ENCODE measurements at places on chromosomes 7 and 10.

DNA sequence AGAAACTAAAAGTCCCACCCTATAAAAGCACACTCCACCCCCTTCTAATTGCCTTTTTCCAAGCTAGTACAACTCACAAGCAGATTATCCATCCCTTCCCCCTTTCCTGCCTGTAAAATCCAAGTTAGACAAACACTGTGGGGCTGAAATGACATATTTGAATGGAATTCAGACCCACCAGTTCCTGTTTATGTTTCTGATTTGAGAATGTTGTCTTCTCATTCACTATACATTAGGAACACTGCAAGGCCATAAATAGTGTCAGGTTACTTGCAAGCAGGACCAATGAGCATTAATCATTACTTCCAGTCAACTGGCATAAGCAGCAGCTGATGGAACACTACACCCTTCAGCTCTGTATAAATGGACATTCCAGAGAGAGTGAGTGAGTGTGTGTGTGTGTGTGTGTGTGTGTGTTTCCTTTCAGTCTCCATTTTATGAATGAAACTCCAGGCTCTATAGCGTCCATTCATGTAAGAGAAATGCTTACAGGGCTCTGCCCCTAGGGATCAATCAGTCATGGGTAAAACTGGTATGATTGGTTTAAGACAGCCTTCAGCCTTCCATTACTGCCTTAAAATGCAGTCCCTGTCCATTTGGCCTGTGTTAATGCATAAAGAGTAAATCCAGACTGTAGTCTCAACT, 69.3 kb downstream of the ETV1 start:
- DNase-seq: no peak

DNA sequence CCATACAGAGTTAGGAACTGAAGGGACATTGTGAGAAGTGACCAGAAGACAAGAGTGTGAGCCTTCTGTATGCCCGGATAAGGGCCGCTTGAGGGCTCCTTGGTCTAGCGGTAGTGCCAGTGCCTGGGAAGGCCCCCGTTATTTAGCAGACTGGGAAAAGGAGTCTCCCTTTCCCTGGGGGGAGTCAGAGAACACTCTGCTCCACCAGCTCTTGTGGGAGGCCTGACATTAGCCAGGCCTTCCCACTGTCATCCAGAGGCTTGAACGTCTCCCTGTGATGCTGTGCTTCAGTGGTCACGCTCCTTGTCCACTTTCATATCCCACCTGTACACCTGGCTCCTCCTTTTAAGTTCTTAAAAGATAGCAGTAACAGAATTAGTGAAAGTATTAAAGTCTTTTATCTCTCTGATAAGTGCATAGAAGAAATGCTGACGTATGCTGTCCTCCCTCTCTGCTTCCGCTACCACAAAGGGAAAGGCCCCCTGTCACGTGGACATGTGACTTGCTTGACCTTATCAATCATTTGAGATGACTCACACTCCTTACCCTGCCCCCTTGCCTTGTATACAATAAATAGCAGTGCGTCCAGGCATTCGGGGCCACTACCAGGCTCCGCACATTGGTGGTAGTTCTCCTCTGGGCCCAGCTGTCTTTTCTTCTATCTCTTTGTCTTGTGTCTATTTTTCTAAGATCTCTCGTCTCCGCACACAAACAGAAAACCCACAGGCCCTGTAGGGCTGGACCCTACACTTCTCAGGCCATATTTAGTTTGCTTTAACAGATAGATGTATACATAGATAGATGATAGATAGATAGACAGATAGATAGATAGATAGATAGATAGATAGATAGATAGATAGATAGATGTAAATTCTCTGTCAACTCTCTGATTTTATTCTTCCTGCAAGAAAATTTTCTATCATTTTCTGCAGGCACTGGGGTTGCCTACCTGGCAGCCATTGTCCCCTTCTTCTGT, 131.5 kb upstream of the JCAD start:
- DNase-seq: no peak

DNA sequence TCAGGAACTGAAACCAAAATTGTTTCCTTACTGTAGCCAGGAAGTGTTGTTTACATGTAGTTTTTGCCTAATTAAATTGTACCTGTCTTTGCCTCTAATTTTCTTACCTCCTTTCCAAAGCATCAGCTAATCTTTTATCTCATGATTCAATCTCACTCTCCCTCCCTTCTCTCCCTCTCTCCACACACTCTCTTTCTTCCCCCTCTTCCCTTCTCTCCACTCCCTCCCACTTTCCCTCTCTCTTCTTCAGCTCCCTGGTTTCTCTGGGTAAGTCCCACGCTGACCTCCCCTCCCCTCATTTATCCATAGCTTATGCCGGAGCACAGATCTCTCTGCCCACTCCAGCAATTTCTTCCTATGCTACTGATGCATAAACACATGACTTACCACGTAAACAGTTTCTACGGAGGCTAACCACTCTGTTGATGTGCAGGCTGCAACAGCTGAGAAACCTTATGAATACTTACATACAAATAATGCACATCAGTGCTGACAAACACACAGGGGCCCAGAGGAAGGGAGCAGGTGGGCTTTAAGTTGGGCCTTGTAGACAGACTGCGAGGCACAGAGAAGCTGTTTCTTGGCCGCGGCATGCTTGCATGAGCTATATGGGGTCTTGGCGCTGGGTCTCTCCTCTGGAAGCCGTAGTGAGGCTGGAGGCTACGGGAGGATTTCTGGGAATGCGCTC, 174.4 kb upstream of the PLXNA4 start:
- DNase-seq: no peak

- DNase-seq: no peak
Observed at GRCh38 chr7:128781126-128781525, 5.5 kb upstream of the OPN1SW start.

DNA sequence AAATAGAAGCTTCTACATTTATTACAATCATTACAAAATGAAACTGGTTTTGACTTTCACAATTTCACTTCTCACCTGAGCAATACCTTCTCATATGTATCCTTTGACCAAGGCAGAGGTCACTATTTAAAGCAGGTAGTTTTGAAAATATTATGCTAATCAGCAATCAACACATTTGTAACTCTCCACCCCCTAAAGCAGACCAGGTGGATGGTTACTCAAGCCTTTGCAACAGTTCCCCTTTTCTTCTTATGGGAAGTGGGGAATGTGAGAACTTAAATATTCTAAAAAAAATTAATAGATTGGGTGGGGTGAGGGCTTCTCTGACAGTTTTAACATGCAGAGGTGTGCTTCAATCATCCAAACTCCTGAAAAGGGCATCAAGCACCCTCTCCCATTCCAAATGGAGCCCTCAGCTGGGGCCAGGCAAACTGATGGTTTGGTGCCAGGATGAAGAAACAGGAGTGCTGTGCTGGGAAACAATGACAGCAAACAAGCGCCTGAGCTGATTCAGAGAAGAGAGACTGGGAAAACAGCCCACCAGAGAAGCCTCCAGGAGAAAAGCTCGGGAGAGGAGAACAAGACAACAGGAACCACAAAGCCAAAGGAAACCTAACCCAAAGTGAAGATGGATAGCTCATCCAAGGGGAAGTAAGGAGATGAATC, 17.1 kb downstream of the RAPGEF5 start:
- no peak for DNase-seq

DNA sequence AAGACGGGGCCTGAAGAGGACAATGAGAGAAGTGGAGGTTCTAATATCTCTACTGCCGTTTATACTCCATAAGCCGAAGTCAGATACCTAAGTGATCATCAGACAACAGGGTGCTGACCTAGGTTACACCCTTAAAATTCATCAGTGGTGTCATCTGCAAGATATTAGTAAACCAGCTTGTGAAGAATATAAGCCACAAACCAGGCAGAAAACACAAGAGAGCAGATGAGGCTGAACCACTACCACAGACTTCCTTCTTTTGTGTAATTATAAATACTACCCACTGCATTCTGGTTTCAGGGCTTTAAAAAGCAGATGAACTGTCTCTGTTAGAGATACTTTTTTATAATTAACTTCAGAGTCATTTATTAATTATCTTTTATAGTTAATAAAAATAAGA, 69.0 kb upstream of the LRRC17 start:
- DNase-seq: no peak

DNA sequence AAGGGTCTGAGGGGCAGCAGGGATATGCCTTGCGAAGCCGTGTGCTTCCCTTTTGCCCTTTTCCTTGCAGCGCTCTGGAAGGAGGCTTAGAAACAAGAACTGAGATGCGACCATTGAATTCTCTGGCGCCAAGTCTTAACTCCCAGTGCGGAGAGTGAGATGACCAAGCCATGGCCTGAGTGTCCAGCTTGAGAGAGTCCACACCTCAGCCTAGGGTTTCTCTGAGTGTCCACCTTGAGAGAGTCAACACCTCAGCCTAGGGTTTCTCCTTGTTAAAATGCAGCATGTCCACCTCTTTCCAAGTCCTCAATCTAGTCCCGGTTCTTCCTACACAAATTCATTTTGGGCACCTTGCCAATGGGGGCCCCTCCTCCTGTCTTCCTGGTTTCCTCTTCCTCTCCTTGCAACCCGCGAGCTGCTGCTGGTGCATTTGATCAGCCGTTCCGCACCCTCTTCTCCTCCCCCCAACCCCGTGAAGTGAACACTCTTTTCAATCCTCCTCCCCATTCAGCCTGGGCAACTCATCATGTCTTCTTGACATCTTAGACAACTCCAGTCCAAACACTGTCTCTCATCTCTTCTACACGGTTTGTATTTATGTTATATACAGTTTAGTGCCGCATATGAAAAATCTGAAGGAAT, 178.2 kb upstream of the PITRM1 start:
- DNase-seq: no peak

GRCh38 chr10:30752481-30752881, 122.9 kb upstream of the LYZL2 start:
- DNase-seq: no peak

GRCh38 chr7:121954803-121955202, 81.8 kb downstream of the PTPRZ1 start:
- no peak for DNase-seq

GRCh38 chr7:130092598-130092997, 22.3 kb downstream of the KLHDC10 start:
- peak; percentile 11 for DNase-seq

DNA sequence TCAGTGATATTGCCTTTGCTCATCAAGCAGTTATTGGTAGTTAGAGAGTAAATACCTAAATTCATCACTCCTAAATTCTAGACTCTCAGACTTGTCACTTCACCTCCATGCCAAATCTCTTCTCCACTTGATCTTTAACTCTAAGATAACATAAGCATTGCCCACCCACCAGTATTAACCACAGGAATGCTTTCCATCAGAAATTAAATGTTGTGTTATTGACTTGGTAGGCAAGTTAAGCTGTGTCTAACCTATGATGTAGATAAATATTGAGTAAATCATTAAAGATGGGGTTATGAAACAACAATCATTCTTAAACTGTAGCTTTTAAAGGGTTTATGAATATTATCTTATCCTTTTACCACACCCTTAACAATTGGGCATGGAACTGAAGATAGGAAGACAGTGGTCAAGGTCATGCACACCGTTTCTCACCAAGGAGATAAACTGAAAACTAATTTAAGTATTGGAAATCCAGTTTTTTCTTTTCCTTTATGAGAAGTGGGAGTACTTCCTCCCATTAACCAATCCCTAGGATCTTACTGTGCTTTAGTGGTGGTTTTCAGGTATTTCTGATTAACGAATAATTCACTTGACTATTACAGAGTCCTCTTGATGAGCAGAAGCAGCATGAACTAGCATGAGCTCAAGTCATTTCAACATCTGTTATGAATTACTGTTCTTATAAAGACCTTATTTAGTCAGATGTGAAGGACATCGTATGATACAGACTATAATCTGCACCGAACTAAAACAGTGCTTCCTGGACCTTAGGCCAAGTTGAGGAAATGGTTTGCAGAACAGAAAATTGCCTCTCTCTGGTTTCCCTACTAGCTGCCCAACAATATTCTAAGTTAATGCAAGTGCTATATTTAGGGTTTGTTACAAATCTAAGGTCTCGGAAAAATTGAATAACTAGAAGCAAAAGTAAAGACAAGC, 142.0 kb downstream of the LCOR start:
- DNase-seq: peak; percentile 30
